ENCODE measurements at places on chromosomes 11 and 22. TPM values are rescaled to one million over a fixed set of nuclear protein-coding genes. Genes with fewer than 3 reads are reported as not detected.

DNA sequence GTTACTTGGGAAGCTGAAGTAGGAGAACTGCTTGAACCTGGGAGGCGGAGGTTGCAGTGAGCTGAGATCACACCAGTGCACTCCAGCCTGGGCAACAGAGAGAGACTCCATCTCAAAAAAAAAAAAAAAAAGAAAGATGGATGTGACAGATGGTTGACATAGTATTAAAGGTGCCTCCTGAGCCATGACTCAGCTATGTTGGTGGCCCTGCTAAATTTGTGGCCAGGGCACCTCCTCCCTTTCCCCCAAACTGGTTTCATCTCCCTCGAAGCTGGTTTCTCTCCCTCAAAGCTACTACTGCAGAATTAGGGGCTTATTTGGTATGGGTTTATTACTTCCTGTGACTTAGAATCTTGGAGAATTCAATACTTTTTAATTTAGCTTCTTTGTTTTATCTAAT is 31.5 kb downstream of the SDHD start:
- DNase-seq, result no peak

DNA sequence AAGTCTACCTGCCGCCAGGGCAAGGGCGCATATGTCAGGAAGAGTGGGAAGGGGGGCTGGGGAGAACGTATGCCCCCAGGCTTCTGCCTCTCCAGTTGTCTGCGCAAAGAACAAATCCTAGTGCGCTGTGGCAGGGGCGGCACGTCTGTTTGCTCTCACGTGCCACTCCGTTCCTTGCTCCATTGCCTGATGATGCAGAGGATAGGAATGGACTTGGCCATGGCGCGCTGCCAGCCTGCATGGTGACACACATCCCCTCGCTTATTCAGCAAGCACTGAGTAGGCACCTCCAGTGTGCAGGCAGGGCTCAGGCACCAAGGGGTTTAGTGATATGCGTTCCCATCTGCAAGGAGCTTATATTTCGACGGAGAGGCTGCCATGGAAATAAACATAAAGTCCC is 45.4 kb upstream of the SLC22A12 start:
- no peak for DNase-seq

DNA sequence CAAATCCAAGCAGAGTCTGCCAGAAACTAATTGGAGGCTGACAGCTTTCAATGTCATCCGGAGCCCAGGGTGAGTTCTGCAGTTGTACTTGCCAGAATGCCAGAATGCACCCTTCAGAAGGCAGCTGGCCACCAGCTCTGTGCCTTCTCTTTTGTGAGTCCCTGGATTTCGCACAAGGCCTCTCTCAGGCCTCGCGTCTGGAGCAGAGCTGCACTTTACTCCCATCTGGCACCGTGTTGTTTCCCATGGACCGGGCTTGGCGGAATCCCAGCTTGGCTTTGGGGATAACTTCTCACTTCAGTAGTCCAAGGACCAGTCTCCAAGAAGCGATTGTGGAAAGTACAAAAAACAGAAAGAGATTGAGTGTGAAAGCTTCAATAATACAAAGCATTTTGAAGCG is 451.3 kb upstream of the KIRREL3 start:
- no peak for DNase-seq

GRCh38 chr11:120203626-120204025 is 7.2 kb upstream of the OAF start:
- DNase-seq, result no peak

- DNase-seq, result no peak
Observed at GRCh38 chr11:123020968-123021367, 39.3 kb upstream of the BSX start.

- no peak for DNase-seq
Observed at GRCh38 chr11:6655020-6655789, 404 bp downstream of the DCHS1 start.

- no peak for DNase-seq
Observed at GRCh38 chr11:11569936-11570491, 51.8 kb downstream of the GALNT18 start.

GRCh38 chr22:49092716-49093115 is 735.0 kb downstream of the BRD1 start:
- DNase-seq, result peak; percentile 42

- DNase-seq, result no peak
Observed at GRCh38 chr22:26995235-26995634, 337.8 kb downstream of the MIAT start.

- peak; percentile 76 for DNase-seq
Observed at GRCh38 chr22:29030618-29031226, 30.9 kb downstream of the C22orf31 start.

The ESAM gene
- total RNA-seq, result 9.8 TPM

The ZBTB16 gene
- total RNA-seq, result 140 TPM

The BLID gene
- 0.84 TPM for total RNA-seq

The NPAS4 gene
- total RNA-seq, result not detected

The MAPK8IP1 gene
- total RNA-seq, result 1.8 TPM

The TRIM49 gene
- total RNA-seq, result not detected

The PLA2G3 gene
- not detected for total RNA-seq

The EHF gene
- 1.1 TPM for total RNA-seq

Measured in liver (tissue), 10 donors.